ENCODE measurements at places on chromosomes 13 and 19. TPM values are rescaled to one million over a fixed set of nuclear protein-coding genes. Genes with fewer than 3 reads are reported as not detected.
A peak's percentile ranks its signal among the peaks of the same experiment; 100 is the strongest.

PGLYRP2 gene
- total RNA-seq: not detected

KIR2DL3 gene
- not detected for total RNA-seq

IGLON5 gene
- not detected for total RNA-seq

PPP1R15A gene
- total RNA-seq: 98.7 TPM

GRCh38 chr19:36032251-36033104 is at the start of gene CLIP3:
Gene CLIP3 (minus strand): TSS chr19:36032873. CDS start chr19:36032357, 516 bp downstream.
- DNase-seq: no peak

DNA sequence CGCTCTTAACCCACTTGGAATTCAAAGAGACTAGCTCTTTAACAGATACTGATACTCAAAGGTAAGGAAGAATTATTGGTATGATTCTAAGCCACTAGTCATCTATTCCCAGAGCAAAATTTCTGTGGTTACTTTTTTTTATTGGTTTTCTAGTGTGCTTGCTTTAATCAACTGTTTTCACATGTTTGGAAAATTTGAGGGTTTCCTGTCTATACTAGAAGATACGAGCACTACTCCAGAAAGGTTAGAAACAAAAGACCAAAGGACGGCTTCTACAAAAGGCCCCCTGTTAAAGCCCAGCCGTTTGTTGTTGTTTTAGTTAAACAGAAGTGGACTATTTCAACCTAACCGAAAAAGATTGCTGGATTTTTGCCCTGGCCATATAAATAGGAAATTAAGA is 18.5 kb upstream of the LPAR6 start:
- DNase-seq: no peak

DNA sequence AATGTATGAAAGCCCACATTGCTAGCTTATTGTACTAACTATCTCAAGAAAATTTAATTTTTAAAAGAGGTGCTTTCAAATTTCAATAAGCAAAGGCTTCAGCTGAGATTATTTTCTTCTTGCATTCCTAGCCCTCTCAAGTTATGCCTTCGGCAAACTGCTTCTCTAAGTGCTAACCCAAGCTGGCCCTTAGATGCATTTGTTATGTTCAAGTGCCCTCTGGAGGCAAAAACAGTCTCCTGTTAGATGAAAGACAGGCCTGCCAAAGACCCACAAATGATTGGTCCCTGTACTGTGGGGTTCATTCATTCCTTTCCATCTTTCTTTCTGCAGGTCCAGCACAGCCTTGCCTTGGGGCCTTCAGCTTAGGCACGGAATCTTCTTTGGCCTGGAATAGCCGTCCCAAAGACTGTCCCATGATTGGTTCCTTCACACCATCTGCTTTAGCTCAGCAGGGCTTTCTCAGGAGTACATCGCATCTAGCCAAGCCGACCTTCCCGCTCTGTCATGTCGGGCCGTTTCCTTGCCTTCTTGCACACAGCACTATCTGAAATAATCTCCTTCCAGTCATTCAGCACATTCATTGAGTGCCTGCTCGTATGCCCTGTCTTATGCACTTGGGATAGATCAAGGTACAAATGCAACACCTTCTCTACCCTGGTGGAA is 26.4 kb upstream of the TPTE2 start:
- DNase-seq: no peak

GRCh38 chr13:60453490-60453889 is 56.5 kb downstream of the TDRD3 start:
- no peak for DNase-seq

GRCh38 chr19:14093117-14093823 is 2.7 kb upstream of the SAMD1 start:
- no peak for DNase-seq

- DNase-seq: no peak
These were observed 272.7 kb downstream of the NHLRC3 start for GRCh38 chr13:39310961-39311360.

- DNase-seq: no peak
These were observed 11.9 kb upstream of the ITM2B start for GRCh38 chr13:48220981-48221685.

DNA sequence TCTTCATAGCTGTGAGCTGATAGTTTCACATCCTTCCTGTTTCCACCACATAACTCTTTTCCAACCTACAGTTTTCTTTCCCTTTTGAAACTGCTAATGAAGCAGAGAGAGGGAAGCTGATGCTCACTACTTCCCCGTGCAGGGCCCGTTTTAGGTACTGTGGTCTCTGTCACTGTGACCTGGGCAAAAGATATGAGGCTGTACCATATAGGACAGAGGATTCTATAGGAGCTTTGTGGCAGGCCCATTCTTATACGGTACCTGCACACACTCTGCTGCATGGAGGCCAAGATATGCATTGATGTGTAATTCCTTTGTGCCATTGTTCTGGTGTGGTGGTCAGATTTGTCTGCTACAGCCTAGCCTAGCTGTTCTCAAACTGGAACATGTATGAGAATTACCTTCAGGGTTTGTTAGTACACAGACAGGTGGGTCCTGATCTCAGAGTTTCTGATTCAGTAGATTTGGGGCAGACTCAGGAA is 577.3 kb downstream of the LMO7 start:
- no peak for DNase-seq

- no peak for DNase-seq
These were observed 544.2 kb upstream of the KLF12 start for GRCh38 chr13:74678308-74678965.

DNA sequence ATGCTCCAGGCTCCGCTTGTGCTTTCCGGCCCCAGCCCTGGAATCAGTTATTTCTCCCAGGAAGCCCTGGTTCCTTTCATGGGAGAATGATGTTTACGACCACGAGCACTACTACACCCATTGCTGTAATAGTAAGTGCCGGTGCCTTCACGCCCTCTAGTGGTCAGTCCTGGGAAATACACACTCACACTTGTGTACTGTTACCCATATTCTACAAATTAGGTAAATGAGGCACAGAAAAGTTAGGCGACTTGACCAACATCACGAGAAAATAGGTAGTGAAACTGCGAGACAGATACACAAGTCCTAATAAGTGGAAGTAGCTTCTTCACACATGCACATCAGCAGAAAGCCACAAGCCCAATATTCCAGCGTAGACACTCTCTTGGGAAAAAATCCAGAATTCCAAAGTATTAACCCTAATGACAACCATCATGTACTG is 21.7 kb downstream of the CEACAM21 start:
- no peak for DNase-seq

DNA sequence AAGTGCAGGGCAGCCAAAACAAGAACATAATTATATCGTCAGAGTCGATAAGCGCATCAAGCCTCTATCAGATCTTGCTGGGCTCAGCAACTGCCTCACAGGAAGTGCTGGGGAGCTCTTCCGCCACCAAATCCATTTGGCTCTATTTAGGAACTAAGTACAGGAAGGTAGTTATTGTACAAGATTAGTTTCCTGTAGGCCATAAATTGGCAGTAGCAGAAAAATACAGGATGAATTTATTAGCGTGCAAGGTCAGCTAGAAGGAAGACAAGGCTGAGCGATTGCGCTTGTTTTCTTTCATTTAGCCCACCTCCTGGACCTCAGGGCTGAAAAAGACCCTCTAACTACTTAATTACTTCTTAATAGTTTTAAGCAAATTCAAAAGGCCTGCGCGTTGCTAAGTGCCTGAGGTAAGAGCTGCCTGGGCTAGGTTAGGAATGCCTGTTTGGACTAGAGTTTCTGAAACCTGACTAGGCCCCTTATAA is 118.5 kb downstream of the IRS2 start:
- peak; percentile 39 for DNase-seq

GRCh38 chr19:29380581-29380980 is 145.2 kb upstream of the VSTM2B start:
- DNase-seq: no peak
